ENCODE measurements at places on chromosomes 2 and 18.
A peak's percentile ranks its signal among the peaks of the same experiment; 100 is the strongest.

DNA sequence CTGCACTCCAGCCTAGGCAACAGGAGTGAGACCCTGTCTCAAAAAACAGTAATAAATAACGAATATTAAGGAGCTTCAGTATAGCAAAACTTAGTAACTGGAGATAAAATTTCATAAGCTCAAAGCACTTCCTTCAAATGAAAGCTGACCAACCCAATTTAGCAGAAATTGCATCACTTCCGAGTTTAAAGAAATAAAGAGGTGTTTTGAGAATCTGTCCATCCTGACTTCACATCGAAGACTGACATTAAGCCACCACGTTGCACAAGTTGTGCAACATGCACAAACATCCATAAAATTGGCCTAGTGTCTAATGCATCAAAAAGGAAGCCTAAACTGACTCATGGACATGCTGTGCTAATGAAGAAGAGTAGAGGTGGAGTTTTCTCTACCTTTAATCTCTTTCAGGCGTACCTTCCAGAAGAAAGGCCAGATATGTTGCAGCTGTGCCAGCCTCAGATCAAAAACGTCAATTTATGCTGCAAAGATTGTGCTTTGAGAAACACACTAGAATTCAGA lies 7.7 kb upstream of the DSG3 start:
- no peak for DNase-seq

DNA sequence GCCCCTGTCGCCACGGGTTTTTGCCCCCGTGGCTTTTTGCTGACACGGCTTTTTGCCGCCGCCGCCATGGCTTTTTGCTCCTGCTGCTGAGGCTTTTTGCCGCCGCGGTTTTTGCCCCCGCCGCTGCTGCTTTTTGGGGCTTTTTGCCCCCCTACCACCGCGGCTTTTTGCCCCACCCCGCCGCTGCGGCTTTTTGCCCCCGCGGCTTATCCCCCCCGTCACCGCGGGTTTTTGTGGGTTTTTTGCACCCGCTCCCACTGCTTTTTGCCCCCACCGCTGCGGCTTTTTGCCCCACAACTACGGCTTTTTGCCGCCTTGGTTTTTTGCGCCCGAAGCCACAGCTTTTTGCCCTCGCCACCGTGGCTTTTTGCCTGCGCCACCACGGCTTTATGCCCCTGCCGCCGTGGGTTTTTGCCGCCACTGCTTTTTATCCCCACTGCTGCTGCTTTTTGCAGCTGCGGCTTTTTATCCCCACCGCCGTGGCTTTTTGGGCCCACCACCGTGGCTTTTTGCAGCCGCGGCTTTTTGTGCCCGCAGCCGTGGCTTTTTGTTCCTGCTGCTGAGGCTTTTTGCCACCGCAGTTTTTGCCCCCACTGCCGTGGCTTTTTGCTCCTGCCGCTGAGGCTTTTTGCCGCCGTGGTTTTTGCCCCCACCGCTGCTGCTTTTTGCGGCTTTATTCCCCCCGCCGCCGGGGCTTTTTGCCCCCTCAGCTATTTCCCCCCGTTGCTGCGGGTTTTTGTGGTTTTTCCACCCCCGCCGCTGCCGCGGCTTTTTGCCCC lies 2798.0 kb upstream of the TEKT4 start:
- DNase-seq, result no peak

- no peak for DNase-seq
Measured at GRCh38 chr2:74037379-74037860, 52.7 kb downstream of the TET3 start.

GRCh38 chr2:237298151-237299118 lies 115.5 kb downstream of the COL6A3 start:
- no peak for DNase-seq

DNA sequence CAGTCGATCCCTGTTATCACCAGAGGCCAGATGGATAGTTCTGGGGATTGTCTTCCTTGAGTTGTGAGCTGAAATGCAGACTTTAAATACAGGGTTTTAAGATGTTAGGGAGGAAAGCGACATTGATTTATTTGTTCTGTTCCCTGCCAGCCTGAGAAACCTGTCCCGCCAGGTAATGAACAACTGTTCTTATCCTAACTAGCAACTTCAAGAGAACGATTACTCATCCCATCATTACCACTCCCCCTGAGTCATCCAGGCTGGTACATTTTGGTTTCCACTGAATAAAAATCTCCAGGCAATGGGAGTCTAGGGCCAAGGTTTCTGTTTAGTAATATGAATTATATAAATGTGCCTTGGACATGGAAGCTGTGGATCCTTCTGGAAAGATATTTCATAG lies 131.2 kb downstream of the LYPD6B start:
- DNase-seq, result no peak

- DNase-seq, result no peak
Measured at GRCh38 chr2:85806358-85807118, 52.7 kb downstream of the ATOH8 start.

DNA sequence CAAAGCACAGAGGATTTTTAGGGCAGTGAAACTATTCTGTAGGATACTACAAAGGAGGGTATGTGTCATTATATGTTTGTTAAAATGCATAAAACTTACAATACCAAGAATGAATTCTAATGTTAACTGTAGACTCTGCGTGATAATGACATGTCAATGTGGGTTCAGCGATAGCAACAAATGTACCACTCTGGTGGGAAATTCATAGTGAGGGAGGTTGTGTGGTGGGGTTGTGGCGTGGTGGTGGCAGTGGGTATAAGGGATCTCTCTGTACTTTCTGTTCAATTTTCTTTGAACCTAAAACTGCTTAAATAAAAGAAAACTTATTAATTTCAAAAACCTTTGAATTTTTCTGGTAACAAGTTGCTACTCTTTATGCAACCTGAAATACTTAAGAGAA lies 99.3 kb upstream of the SLC38A11 start:
- no peak for DNase-seq

GRCh38 chr2:170973492-170974303 lies 44.6 kb downstream of the GORASP2 start:
- DNase-seq, result peak; percentile 82

DNA sequence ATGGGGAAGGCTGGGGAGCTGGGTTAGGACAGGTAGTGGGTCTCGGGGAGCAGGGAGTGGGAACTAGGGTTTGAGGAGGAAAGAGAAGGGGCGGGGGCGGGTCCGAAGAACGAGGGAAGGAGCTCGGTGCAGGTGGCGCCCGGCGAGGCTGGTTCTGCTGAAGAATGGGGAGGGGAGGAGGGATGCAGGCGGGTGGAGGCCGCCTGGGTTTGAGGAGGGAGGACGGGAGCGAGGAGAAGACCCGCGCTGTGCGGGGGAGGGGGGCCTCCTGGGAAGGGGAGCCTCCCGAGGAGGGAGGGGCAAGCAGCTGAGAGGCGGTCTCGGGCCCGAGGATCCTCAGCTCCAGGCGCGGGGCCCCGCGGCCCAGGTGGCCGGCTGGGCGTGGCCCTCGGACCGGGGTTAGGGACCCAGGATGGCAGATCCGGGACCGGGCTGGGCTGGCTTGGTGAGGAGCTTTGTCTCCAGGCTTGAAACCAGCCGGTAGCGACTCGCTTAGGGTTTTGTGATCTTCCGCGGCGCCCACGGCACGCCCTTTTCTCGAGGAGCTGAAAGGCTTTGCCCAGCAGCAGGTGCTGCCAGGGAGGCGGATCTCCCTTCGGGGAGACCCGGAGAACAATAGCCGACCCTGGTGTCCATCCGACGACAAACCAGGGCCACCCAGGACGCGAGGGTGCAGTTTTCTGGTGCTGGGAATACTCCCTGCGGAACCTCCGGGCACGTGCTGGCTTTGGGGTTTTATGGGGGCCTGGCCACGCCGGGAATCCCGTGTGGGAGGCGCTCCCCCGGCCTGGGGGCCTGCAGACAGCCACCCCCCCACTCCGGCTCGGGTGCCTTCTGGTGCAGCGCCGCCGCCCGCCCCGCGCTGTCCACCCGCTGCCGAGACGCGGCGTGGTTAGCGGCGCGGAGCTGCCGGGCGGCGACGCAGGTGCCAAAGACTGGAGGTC lies 1.4 kb downstream of the DPYSL5 start:
- DNase-seq, result no peak

- DNase-seq, result no peak
Measured at GRCh38 chr2:99451280-99451679, 38.5 kb downstream of the REV1 start.

DNA sequence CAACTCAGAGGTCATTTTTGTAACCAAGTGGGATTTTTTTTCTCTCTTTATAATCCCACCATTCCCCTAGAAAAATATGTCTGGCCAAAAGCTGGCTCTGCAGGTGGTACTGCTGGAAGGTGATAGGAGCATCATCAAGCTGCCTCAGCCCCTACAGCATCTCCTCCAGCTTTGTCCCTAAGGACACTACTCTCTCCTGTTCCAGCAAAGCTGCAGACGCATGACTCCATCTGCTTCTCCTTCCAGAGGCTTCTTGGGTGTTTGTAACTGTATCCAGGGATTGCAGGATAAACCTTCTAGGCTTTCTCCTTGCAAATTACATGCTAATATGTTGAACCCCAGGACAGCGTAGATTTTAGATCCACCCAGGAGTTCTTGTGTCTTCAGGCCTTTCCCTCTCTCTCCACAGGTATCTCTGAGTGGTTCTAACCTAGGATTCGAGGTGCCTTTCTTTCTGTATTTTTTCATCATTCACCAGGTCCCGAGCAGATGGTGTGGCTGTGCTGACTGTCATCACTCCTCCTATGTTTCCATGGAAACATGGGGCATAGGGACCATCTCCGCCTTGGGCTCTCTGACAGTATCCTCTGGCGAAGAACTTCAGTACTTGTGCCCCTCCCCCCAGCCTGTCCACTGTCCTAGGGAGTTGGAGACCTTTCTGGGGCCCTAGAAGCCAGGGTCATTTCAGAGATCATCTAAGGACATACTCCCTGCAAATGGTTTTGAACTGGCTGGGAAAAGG lies 34.3 kb downstream of the AFF3 start:
- no peak for DNase-seq

DNA sequence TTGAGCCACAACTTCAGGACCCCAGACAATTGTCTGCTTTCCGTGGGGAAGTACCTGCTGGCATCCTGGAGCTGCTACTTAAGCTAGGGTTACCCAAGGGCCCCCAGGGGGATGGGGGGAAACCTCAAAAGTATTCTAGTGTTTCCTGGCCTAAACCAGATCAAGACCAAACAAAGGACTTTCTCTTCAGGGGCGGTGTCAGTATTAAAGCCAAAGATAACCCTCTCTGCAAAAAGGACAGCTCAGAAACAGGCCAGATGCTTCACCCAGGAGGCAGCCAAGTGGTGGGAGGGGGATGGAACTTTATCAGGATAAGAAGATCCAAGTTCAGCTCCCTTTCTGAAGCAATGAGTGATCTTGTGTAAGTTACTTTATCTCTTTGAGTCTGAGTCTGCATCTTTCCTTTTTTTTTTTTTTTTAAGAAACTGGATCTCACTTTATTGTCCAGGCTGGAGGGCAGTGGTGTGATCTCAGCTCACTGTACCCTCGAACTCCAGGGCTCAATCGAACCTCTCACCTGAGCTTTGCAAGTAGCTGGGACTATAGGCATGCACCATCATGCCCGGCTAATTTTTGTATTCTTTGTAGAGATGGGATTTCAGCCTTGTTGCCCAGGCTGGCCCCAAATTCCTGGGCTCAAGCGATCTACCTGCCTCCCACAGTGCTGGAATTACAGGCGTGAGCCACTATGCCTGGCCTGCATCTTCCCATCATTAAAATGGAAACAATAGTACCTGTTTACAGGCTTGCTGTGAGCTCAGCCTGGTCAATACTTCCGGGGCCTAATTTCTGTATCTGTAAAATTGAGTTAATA lies 151.8 kb upstream of the PTPRM start:
- DNase-seq, result no peak

DNA sequence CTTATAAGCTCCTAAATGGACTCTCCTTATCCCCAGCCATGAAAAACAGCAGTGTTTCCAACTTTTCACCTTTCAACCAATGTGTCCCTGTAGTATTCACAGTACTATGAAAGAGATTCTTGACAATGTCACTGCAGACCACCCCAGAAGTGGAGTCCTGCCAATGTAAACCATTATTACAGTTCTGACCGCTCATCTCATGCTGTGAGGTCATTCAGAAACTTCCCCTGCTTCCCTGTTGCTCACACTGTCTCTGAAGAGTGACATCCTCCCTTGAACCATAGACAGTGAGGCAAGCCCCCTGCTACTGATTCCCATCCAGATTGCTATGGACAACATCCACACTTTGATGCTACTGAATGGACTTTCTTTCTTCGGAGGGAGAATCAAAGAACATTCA lies 1523.7 kb upstream of the ACVR2A start:
- no peak for DNase-seq

Measured in activated gamma-delta T cell treated with anti-CD3 and anti-CD28 coated beads, Interleukin-2, amount 50 U/mL, for 16 hours (primary cell).